NCI-H1092 (cell line): ENCODE measurements at places on chromosomes 7 and 10.
A peak's percentile ranks its signal among the peaks of the same experiment; 100 is the strongest.

- no peak for DNase-seq
Observed at GRCh38 chr10:124164264-124164663, 70.9 kb upstream of the CHST15 start.

GRCh38 chr7:104695563-104695962 is 318.4 kb upstream of the KMT2E start:
- no peak for DNase-seq

DNA sequence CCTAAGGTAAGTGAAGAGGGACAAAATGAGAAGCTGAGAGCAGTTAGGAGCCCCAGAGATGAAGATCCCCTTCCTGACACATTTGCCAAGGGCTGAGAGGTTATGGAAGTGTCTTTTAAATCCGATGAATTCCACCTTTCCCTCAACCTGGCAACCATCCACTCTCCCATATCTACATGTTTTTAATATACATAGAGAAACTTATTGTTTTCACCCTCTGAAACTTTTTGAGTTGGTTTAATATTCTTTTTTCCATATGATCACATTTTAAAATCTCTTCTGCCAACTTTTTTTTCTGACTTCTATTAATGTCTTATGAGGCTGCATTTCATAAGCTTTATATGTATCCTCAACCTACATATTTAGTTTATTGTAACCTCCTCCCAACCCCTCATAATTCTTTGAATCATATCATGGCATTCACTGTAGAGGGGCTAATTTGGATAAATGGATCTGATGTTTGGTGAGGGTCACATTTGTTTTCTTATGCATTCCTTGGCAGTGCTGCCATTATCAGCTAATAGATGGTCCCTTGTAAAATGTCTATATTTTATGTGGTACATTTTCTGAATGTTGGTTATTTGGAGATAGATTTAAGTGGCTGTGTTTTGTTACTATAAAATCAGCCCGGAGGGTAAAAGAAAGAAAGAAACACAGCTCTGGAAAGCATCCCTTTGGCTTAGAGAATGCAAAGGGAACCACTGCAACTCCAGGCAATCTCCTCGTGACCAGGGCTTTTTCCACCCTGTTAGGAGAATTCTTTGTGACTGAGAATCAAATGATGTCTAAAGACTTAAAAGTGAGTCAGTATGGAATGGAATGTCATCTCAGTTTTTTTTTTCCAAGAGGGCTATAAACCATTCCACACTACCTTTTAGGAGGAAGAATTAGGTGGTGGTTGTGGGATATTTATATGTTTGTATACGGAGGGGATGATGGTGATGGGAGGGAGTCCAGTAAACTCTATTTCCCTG is 334.4 kb downstream of the SUGCT start:
- DNase-seq: no peak

GRCh38 chr10:123522702-123523312 is 143.3 kb upstream of the GPR26 start:
- no peak for DNase-seq

GRCh38 chr10:33410860-33411234 is 76.4 kb upstream of the NRP1 start:
- DNase-seq: no peak

DNA sequence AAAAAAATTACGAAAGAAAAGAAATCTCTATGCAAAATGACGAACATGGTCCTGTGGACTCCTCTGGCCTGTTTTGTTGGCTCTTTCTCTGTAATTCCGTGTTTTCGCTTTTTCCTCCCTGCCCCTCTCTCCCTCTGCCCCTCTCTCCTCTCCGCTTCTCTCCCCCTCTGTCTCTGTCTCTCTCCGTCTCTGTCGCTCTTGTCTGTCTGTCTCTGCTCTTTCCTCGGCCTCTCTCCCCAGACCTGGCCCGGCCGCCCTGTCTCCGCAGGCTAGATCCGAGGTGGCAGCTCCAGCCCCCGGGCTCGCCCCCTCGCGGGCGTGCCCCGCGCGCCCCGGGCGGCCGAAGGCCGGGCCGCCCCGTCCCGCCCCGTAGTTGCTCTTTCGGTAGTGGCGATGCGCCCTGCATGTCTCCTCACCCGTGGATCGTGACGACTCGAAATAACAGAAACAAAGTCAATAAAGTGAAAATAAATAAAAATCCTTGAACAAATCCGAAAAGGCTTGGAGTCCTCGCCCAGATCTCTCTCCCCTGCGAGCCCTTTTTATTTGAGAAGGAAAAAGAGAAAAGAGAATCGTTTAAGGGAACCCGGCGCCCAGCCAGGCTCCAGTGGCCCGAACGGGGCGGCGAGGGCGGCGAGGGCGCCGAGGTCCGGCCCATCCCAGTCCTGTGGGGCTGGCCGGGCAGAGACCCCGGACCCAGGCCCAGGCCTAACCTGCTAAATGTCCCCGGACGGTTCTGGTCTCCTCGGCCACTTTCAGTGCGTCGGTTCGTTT is 83.5 kb upstream of the SLF2 start:
- DNase-seq: no peak

DNA sequence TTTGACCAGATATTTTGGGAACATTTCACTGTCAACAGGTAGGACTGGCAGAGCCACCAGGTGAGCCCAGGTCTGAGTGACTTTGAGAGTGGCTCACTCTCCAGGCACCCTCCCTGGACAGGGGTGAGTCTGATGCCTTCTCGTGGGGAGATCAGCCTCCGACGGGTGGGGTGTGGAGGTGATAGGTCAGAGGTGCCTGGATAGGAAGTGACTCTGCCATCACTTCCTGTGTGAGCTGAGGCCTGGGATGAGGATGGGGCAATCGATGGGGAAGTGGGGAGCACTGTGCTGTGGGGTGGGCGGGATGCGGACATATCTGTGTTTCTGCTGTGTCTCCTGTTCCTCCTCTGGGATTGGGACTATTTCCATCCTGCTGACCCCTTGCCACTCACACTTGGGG is 34.6 kb downstream of the IFT22 start:
- DNase-seq: no peak

DNA sequence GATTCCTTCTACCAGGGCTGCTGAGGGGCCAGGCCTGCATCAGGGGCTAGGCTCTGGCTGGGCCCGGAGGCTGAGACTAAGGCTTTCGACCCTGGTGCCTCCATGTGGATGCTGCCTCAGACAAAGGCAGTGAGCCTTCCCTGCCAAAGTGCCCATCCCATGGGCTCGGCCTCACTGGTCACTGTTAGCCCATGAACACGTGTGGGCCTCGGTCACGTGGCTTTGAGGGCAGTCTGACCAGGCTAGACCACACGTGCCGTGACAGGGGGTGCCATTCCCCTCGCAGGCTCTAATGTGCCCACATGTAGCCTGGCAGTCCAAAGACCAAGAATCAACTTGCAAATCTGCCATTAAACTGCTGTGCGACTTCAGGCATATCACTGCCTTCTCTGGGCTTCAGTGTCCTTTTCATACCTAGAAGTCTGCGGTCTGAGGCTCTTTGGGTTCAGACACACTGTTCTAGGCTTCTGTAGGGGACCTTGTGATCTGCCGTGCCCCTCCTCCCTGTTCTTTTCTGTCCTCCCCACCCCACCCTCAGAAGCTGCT is 17.6 kb upstream of the SLC29A3 start:
- no peak for DNase-seq

GRCh38 chr10:133044401-133044811 is 43.3 kb upstream of the ADGRA1 start:
- DNase-seq: no peak

DNA sequence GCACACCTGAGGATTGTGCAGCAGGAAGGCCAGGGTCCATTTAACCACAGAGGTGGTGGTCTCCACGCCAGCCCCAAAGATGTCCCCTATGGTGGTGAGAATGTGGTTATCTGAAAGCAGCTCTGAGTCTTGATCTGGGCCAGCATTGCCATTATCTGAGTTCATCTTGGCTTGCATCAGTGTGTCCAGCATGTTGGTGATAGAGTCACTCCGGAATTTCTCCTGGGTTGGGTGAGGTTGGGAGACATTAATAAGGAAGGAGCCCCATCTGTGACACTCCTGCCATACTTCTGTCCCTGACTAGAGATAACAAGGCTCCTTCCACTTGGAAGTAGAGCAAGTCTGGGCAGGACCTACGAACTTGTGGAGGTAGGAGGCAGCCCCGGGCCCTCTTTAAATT is 4.2 kb downstream of the CYP17A1 start:
- no peak for DNase-seq

- no peak for DNase-seq
Observed at GRCh38 chr10:43253461-43254198, 13.2 kb downstream of the RASGEF1A start.

GRCh38 chr7:12716722-12717121 is 29.3 kb downstream of the ARL4A start:
- DNase-seq: no peak

- DNase-seq: no peak
Observed at GRCh38 chr10:103633846-103634245, 140.3 kb downstream of the NEURL1 start.

- DNase-seq: no peak
Observed at GRCh38 chr10:60353519-60354258, 36.0 kb downstream of the ANK3 start.

- DNase-seq: no peak
Observed at GRCh38 chr7:5519515-5519928, 95.9 kb upstream of the TNRC18 start.

DNA sequence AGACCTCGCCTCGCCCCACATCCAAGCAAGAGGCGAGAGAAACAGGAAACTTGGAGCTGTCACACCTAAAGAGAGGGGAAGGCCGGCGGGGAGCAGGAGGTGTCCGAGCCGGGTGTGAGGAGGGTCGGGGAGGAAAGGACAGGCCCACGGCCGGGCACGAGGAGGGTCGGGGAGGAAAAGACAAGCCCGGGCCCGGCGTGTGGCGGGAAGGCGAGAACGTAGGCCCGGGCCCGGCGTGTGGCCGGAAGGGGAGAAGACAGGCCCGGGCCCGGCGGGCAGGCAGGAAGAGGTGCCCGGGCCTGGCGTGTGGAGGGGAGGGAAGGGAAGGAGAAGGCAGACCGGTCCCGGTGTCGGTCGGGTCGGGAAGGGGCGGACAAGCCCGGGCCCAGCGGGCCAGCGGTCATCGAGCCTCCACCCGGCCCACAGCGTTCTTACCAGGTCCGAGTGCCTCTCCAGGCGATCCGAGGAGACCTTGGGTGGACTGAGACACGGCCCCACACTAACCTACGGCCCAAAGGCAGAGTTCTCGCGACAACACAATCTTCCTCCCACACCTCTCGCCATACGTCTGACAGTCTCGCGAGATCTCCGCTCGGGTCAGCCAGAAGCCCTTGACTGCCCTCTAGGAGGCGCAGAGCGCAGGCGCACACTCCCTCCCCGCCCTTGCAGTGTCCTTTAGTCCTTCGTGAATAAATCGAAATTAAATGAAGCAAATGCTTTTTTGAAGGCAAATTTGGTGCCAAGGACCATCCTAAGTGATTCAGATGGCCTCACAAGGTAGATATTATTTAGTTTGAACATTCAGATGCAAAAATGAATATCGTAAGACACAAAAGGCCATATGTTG is at the start of gene NCOA4:
TSS of gene NCOA4 (minus strand) at position 533 of the 847 bp plus-strand sequence. CDS start 13,943 bp downstream, outside the sequence.
- peak; percentile 94 for DNase-seq

DNA sequence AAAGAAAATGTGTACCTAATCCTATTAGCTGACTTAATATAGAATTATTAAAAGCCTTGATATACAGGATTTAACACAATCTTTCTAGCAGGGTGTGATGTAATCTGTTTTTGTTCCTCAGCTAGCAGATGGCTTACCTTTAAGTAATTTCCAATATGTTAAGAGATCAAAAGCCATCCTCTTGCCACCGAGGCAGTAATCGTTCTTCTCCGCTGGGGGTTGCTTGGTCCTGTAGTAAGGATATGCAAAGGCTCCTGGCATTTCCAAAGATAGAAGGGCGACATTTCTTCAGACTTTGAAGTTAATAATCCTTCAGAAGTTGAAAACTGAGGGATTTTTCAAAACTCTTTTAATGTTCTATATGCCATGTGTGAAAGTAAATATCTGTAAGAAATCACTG is 156.4 kb downstream of the FZD1 start:
- DNase-seq: no peak

- DNase-seq: no peak
Observed at GRCh38 chr10:107163076-107163855, 1.2 kb downstream of the SORCS1 start.

DNA sequence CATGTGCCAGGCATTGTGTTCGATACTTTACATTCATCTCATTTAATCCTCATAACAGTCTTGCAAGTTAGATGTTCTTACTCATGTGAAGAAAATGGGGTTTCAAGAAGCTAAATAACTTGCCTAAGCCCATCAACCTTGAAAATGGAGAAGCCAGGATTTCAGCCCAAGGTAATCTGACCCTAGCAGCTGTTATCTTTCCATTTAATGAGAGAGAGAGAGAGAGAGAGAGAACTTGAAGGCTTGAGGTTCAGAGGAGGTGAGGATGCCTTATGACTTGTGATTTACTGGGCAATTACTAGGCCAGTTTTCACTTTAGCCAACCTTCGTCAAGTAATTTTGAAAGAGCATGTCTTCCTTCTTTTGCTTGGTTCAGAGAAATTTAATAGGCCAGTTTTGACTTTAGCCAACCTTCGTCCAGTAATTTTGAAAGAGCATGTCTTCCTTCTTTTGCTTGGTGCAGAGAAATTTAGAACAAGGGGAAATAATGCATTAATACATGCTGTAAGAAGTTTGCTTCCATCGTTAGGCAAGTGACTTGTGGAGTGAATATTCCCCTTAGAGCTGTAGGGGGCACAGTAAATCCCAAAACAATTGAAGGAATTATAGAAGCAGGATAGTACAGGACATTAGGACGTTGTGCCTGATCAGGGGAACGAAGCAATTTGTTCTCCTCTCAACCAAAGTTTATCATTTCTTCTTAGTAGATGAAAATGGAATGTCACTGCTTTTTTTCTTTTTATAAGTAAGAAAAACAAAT is 143.0 kb upstream of the BMPER start:
- no peak for DNase-seq

DNA sequence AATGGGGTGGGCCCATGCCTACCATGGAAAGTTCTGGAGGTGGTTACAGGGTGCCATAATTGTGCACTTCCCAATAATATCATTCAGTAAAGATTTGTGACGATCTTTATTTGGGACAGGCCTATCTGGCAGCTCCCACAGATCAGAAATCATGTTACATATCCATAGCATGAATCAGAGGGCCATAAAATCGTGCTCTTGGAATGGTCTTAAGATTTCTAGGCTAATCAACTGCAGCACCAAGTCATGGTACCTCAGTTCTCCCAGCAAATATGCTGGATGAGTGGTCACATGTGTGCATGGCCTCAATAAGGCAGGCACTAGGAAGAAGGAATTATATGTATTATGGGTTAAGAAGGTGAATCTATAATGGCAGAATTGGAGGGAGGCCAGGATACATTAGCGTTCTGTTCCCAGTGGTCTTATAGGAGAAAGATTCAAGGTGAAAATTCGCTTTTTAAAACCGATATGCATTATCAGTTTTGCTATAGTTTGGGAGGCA is 134.7 kb downstream of the NRP1 start:
- DNase-seq: no peak

- DNase-seq: no peak
Observed at GRCh38 chr10:66572700-66573099, 353.1 kb upstream of the LRRTM3 start.

DNA sequence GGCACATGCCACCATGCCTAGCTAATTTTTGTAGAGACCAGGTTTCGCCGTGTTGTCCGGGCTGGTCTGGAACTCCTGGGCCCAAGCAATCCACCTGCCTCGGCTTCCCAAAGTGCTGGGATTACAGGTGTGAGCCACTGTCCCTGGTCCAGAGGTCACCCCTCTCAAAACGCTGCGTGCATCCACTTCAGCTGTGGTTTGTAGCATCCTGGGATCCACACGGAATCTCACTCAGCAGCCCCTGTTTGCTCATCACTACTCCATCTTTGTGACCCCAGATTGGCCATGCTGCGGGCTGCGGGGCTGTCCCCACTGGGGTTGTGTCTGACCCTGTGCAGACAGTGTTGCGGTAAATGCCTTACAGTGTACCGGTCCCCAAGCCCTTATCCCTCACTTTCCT is 3.5 kb downstream of the INPP5A start:
- no peak for DNase-seq

GRCh38 chr7:67406976-67407375 is 410.3 kb downstream of the TYW1 start:
- no peak for DNase-seq
